Hematopoietic multipotent progenitor cell (in vitro differentiated cells): ENCODE measurements at places on chromosomes 6 and 20. TPM values are rescaled to one million over a fixed set of nuclear protein-coding genes. Genes with fewer than 3 reads are reported as not detected.
A peak's percentile ranks its signal among the peaks of the same experiment; 100 is the strongest.

The PDE7B gene
- total RNA-seq, result 2.4 TPM

The SLCO4A1 gene
- total RNA-seq, result 15.3 TPM

GRCh38 chr6:6645261-6645917, 56.9 kb downstream of the LY86 start:
- no peak for DNase-seq

DNA sequence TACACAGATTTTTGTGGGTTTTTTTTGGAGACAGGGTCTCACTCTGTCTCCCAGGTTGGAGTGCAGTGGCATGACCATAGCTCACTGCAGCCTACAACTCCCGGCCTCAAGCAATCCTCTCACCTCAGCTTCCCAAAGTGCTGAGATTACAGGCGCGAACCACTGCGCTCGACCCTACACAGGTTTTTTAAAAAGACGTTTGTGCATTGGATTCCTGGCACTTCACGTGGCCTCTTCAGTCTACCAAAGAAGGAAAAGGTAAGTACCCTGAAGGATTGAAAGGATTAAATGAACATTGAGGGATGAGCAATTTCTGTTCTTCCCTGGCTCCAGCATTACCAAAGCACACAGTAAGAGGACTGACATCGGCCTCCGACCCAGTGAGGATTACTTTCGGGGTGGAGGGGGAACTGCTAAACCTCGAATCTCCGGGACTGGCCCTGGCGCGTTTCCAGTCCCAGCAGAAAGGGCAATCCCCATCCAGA, 556 bp upstream of the YWHAB start:
- DNase-seq, result no peak

DNA sequence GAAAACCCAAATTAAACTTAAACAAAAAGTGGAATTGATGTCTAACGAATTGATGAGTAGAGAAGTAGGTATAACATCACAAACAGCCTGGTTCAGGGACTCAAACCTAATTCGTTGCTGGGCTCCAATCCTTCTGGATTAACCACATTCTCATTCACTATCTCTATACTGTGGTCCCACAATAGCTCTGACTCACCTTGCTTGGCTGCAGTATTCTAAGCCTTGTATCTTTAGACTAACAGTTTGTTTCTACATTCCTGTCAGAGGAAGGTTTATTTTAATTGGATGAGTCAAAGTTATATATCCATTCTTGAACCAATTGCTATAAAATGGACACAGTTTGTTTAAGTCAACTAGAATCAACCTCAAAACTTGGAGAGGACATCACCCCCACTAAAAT, 530.5 kb upstream of the PTCHD4 start:
- no peak for DNase-seq

- DNase-seq, result no peak
Measured at GRCh38 chr6:22657352-22657980, 88.1 kb downstream of the HDGFL1 start.

The TRAPPC3L gene
- not detected for total RNA-seq

- no peak for DNase-seq
Measured at GRCh38 chr6:110125361-110125760, 54.1 kb downstream of the WASF1 start.

GRCh38 chr6:64290867-64291266, 655.3 kb downstream of the PHF3 start:
- no peak for DNase-seq

GRCh38 chr6:168355716-168356522, 36.3 kb upstream of the DACT2 start:
- peak; percentile 33 for DNase-seq

DNA sequence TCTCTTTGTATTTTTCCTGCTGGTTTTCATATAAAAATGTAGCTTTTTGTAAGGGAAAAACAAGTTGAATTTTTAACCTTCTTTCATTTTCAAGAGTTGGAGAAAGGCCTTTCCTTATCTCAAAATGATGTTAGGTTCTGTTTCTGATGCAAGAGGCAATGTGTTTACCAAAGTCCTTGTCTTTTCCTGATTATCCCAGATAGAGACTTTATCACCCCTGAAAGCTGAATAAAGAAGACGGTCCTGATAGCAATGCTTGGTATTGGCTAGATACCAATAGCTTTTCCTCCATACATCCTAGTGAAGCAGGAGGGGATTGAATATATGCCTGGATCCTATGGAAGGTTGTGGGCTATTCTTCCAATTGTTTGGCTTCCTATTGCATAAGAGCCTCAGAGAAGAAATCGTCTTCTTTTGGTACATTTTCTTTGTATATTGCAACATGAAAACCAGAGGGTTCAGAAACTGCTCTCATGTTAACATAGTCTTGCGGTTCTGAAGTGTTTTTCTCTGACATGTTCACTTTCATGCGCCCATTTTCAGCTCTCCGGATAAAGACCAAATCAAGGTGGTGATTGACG, 5.5 kb downstream of the PNLDC1 start:
- DNase-seq, result no peak

DNA sequence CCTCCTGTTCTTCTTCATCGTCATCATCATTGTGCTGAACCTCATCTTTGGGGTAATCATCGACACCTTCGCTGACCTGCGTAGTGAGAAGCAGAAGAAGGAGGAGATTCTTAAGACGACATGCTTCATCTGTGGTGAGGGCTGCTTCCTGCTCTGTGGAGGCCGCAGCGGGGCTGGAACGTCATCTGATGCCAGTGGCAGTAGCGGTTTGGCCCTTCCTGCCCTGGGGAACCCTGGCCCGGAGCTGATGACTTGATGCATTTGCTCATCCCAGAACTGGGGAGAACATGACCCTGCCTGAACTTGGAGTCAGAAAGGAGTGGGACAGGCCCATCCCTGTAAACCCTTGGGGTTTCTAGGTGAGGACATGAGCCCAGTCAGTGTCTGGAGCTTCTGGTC, 18.7 kb downstream of the UQCC2 start:
- peak; percentile 91 for DNase-seq

- DNase-seq, result no peak
Measured at GRCh38 chr6:91080871-91081270, 494.0 kb upstream of the MAP3K7 start.

The MBOAT1 gene
- 53.3 TPM for total RNA-seq

DNA sequence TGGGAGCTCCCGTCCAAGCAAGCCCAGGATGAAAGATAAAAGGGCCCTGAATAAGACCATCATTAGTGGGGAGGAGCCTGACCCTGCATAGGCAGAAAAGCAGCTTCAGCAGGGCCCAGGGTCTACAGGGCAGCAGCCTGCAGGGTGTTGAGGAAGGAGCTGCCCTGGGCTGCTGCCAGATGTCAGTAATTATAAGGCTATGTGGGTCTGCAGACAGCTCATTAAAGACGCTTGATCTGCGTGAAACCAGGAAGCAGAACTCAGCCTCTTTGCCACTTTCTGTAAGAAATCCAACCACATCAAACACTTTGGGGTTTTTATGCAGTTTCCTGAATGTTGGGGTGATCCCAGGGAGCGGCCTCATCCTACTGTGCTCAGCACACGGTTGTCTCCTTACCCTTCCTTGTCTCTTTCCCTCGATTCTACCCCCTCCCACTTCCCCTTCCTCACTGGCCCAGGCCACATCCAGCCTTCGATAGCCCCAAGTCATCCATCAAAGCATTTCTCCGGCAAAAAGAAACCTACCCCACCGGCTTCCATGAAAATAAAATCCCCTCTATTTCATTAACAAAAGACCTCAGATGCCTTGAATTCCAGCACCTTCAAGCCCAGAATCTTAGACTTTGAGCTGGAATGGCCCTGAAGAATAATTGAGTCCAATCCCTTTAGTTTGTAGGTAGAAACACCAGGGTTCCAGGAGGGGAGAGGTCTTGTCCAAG, 1.0 kb upstream of the TGM6 start:
- no peak for DNase-seq
